ENCODE measurements at places on chromosomes 11 and 22.

DNA sequence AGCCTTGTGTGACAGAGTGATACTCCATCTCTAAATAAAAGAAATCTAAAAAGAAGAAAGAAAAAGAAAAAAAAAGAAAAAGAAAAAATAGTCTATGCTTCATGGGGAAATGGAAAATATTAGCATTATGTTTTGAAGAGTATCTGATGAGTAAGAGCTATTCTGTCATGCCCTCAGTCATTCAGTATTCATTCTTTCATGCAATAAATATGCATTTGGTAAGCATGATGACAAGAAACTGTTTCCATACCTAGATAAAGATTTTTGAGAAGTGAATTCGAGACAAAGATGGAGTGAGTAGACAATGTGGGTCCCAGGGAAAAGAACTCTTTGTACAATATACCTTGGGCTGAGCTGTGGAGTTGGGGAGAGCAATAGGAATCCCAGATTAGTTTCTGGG, 6.2 kb upstream of the IFTAP start:
- DNase-seq = no peak

DNA sequence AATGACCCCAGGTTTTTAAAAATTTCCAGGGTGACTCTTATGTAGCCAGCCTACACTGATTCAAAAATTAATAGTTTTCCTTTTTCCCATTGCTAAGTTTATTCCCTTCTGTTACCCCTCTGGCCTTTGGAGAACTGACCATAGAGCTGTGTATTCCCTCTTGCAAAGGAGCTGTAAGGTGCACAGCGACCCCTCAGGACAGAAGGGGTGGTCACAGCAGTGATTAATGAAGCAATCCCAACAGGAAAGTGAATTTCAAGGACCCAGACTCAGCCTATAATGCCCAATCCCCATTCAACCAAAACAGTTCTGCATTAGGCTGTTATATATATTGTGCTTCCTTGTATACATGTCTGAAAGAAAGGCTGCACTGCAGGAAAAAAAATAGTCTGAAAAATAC, 147.1 kb downstream of the WT1 start:
- DNase-seq = no peak

DNA sequence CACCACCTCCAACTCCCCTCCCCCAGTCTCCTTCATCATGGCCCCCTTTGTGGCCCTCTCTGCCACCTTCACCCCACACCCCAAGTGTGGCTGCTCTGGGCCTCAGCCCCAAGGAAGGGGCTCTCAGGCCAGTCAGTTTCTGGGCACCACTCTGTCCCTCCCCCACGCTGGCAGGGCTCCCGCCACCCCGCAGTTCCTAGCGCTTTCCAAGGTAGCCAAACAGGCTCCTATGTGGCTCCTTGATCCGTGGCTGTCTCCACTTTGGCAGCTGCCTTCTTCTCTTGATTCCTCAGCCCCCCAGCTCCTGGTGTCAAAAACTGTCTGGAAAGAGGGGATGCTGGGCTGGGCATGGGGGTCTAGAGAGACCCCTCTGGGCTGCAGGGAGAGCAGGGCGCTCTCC, 10.4 kb upstream of the CACNA1I start:
- no peak for DNase-seq

- DNase-seq = no peak
Observed at GRCh38 chr22:24076091-24076867, 65.2 kb downstream of the CABIN1 start.

DNA sequence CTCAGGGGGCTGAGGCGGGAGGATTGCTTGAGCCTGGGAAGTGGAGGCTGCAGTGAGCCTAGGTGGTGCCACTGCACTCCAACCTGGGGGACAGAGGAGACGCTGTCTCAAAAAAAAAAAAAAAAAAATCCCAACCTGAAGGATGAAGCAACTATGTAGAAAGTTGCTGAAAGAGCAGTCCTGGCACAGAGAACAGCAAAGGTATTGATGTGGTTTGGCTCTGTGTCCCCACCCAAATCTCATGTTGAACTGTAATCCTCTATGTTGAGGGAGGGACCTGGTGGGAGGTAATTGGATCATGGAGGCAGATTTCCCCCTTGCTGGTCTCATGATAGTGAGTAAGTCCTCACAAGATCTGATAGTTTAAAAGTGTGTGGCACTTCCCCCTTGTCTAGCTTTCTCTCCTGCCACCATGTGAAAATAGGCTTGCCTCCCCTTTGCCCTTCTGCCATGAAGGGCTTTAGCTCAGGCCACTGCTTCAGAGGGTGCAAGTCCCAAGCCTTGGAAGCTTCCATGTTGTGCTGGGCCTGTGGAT, 10.7 kb upstream of the SERPING1 start:
- no peak for DNase-seq

- DNase-seq = no peak
Observed at GRCh38 chr11:134071306-134071705, 2.4 kb downstream of the JAM3 start.

DNA sequence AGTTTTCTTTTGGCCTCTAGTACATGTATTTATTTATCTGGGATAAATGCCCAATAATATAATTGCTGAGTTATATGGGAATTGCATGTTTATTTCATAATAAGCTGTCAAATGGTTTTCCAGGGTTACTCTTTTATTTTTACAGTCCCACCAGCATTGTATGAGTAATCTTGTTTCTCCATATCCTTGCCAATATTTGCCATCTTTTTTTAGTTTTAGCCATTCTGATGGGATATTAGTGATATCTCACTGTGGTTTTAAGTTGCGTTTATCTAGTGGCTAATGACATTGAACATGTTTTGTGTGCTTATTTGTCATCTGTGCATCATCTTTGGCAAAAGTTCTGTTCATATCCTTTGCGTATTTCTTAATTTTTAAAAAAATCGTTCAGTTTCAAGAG, 372.8 kb upstream of the CCDC179 start:
- DNase-seq = no peak

Data from NCI-H187 (cell line).